HepG2 (cell line): ENCODE measurements at places on chromosomes 7 and 10.

DNA sequence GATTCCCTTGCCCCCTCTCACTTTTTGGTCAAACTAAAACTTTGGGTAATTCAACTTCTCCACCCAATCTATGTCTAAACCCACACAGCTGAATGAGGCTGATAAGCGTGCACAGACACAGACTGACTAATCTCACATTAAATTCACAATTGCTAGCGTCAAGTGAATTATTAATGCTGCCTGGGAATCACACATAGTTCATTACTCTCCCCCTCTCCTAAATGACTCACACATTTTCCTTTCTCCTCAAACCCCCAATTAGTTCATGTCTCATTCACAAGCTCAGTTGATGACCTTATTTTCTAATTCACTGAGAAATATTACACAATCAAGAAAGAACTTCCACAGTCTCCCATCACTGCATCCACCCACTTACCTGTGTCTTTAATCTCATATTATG, 14.5 kb downstream of the KLF14 start:
- no peak for DNase-seq

- DNase-seq, result no peak
These were observed 94.2 kb downstream of the INSYN2A start for GRCh38 chr10:127102176-127102575.

- peak; percentile 18 for DNase-seq
These were observed 108.5 kb downstream of the CFTR start for GRCh38 chr7:117588352-117588794.

DNA sequence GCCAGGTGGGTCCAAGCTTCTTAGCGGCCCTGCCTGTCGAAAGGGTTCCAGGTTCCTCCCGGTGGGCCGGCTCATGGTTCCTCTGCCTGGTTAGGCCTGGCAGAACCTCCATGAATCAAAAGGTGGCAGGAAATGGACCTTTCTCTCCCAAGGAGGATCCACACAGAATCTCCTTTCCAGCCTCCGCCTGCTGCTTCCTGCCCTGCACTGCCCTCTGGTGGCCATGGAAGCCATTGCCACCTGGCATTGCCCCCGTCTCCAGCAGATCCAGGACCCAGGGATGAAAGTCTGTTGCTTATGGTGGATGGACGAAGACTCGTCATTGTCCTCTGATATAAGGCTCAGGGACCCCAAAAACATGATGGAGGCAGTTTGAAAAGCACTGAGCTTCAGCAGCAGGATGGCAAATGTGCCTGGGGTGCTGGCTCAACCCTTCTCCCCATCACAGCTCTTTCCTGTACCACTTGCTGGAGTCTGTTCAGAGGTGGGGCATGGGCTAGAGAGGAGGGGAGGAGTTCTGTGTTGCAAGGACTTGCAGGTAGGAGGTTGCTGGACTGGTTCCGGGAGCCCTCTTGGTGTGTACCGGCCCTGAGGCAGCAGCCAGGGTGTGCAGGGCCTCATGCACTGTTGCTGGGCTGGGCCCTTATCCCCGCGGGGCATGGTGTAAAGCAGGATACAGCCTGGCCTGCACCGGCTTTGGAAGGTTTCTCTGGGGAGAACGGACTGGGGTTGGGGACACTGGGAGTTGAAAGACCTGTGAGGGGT, 11.3 kb upstream of the INMT start:
- DNase-seq, result peak; percentile 29

DNA sequence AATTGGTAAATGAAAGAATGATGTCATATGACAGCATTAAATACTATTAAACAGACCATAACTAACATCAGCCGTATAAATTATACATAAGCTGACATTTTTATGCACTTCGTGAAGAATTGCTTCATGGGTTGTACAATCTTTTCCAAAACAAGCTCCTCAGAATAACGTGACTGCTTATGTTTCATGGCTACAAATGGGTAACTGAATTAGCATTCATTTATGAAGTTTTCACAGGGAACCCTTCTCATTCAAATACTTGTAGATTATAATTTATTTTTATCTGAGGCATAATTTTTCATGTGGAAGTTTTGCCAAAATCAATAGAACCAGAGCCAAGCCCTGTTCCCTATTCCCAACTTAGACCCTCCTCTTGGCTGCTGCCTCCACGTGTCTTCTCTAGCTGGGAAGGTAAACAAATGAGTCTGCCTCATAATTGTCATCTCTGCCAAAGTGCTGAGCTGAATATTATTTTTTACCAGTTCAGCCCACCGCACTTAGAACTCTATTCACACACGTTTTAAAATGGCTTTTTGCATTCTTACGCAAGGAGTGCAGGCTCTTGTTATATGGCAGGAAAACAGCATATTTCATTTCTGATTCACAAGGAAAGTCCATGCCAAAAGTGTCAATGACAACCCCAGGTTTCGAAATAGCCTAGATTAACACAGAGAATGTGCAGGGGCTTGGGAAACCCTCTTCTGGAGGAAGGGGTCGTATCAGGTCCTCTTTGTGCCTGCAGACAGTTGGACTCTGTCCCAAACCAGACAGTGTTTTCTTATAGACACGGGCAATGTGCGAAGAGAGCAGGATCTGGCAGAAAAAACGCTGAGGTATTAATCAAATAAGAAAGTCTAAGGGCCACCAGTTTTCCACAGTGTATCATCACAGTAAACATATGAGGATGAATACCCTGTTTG, 370.7 kb upstream of the MGMT start:
- no peak for DNase-seq

DNA sequence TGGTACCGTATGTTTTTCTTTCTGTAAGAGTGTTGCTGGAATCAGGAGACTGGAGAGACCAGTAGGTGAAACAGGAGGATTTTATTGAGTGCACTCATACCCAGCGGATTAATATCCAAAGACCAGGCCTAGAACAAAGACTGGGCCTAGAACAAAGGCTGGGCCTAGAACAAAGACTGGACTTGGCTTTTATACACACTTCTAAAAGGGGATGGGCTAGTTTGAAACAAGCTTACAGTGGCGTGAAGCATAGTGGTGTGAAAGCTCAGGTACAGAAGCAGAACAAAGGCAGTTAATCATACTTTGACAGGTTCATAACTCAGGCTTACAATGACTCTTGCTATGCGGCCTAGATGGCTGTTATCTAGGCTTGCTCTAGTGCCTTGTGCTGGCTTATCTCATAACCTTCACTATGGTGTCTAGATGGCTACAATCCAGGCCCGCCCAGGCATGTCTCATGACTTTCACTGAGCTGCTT, 67.7 kb downstream of the TRIM24 start:
- peak; percentile 25 for DNase-seq

DNA sequence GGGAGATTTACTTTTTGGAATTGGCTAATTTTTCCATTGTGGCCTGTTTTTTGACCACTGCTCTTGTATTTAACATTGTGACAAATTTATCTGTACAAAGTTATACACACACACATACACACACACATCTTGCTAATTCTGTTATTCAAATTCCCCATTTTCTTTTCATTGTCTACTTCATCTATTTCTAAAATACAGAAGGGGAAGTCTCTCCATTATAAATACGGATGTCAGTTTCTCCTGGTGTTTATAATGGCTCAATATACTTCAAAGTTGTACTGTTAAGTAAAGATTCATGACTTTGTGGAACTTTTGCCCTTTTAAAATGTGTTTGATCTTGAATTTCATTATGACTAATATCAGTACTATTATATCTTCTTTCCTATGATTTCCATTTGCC, 81.0 kb downstream of the CNOT4 start:
- DNase-seq, result no peak

GRCh38 chr10:5619362-5620211, 46.8 kb downstream of the ASB13 start:
- no peak for DNase-seq

- DNase-seq, result no peak
These were observed 43.1 kb upstream of the GPAM start for GRCh38 chr10:112226439-112227248.

DNA sequence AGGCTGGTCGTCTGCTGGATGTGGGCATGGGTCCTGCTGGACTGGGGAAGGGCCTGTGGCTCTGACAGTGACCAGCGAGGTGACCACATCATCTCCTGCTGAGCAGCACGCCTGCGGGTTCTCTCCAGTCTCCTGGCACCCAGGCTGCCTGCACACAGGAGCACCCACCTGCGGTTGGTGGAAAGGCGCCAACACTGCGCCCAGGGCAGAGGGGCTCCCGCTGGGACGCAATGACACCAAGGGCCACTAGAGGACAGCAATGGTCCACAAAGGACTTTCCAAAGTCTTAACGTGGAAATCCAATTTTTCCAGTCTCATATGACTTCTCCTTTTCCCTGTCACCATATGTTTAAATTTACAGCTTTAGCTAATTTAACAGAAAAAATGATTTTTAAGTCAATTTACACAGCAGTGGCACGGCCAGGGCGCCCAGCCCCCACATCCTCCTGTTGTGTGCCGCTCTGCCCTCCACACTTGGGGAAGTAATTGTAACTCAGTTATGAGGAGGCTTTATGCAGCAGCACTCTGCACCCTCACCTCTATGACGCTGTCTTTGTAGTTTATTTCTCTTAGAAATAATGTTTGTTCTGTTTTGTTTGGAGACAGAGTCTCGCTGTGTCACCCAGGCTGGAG, 38.1 kb downstream of the CFAP46 start:
- DNase-seq, result peak; percentile 39

GRCh38 chr7:16702441-16702840, 51.1 kb upstream of the TSPAN13 start:
- DNase-seq, result peak; percentile 5

GRCh38 chr7:27526611-27527347, 135.9 kb downstream of the HIBADH start:
- no peak for DNase-seq

DNA sequence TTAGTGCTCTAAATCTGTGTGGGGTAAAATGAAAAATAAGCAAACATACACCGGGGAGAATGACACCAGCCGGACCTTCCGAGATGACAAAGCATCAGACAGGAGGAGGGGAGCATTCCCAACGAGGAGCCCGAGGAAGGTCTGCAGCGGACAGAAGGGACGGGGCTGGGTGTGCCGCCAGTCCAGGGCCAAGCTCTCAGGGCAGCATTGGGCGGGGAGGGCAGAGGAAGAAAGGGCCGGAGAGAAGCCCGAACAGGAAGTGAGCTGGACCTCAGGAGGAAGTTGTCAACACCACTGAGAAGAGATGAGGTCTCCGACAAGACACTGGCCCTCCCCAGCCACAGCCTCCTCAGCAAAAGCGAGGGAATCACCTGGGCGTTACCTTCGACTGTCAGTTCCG, 182.6 kb upstream of the RNF32 start:
- no peak for DNase-seq

GRCh38 chr7:16813232-16813616, 8.4 kb upstream of the AGR2 start:
- no peak for DNase-seq

DNA sequence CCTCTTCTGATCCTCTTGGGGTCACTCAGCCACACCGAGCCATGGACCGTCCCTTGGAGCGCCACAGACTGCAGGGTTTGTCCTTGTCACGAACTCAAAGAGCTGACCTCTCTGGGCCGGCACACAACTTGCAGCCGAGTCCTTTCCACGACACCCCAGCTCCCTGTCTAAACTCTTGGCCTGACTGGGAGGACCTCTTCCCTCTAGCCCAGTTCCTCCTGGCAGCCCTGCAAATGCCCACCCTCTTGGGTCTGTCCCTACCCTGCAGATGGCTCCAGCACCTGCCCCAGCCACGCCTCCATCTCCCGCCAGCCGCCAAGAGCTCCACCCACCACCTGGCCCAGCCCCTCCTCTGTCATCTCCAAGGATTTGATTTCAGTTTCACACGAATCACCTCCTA, 339.2 kb downstream of the DNAJB6 start:
- no peak for DNase-seq

DNA sequence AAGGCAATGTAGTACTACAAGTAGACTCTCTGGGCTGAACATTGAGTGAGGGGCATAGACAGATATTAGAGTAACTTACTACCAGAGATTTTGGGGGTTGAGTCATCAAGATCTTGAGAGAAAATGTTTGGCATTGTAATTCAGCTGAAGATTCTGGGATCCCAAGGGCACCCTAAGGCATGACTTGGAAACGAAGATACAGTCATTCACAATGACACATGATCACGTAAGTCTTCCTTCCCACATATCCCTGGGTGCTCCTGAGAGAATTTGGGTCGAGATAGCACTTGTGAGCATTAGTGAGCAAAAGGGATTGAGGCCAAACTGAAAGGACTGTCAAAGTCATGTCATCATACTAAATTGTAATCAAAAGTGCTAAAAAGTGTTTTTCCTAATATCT, 192.5 kb upstream of the PCLO start:
- DNase-seq, result no peak

GRCh38 chr7:104883248-104883717, 130.7 kb upstream of the KMT2E start:
- DNase-seq, result no peak

- DNase-seq, result no peak
These were observed 432.7 kb upstream of the SEMA3A start for GRCh38 chr7:84627250-84627649.

DNA sequence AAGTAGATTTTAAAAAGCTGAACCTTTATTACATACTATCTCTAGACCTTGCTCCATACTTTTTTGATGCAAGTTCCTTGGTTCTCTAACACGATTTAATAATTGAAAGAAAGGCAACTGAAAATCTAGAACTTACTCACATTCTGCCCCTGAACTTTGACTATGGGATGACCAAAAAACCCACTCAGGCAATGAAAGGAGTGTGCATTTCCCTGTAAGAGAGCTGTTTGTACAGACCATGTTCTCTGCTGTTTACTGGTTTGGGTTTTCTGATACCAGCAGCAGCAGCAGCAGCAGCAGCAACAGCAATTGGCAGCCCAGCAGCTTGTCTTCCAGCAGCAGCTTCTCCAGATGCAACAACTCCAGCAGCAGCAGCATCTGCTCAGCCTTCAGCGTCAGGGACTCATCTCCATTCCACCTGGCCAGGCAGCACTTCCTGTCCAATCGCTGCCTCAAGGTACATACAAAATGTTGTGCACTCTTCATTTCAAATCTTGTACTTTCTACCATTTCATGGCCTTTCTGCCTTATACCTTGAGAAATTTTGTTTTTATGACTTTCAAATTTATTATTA, 216.7 kb downstream of the FOXP2 start:
- no peak for DNase-seq

GRCh38 chr7:124655990-124656389, 109.6 kb downstream of the GPR37 start:
- DNase-seq, result no peak

DNA sequence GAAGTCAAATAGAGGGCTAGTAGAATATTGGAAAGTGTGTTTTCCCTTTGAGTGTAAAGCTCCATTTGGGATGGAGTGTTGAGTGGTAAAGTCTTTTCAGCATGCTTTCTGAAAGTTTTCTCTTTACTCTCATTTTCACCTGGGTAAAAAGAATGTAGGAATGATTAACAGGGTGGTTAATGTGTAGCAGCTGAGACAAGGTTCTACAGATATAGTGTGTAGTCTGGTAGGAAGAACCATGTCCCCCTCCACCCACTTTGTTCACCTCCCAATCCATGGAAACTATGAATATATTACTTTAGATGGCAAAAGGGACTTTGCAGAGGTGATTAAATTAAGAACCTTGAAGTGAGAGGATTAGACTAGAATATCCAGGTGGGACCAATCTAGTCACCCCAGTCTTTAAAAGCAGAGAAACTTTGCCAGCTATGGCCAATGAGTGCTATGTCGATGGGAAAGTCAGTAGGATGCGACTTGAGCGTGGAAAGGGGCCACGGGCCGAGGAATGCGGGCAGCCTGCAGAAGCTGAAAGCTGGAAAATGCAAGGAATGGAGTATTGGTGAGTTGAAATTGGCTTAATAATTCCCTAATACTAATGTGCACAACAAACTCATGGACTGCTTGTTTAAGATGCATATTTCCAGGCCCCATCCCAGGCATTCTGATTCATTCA, 166.3 kb upstream of the AHR start:
- peak; percentile 54 for DNase-seq
